ENCODE measurements at places on chromosomes 12 and 14.
A peak's percentile ranks its signal among the peaks of the same experiment; 100 is the strongest.

GRCh38 chr14:74531006-74531405 lies 37.4 kb downstream of the ISCA2 start:
- no peak for DNase-seq

DNA sequence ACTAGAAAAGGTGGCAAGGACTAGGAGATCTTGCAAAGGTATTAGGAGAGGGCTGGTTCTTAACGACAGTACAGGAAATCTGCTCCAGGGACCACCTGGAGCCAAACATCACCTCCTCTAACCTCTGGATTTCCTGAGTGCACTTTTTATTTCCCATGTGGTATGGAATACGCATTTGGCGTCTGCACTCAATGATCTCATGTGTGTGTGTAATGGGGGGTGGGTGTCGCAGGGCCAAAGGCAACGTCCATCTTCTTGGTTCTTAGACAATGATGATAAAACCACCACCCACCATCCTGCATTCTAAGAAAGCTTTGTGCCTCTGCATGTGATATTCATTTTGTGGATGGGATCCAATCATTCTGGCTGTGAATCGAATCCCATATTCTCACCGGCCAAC lies 68.8 kb downstream of the CLMN start:
- no peak for DNase-seq

GRCh38 chr12:28787151-28787550 lies 361.9 kb upstream of the FAR2 start:
- no peak for DNase-seq

- DNase-seq = no peak
These were observed 55.3 kb upstream of the AMN1 start for GRCh38 chr12:31783996-31784645.

GRCh38 chr14:93317210-93317874 lies 15.5 kb downstream of the BTBD7 start:
- DNase-seq = no peak

DNA sequence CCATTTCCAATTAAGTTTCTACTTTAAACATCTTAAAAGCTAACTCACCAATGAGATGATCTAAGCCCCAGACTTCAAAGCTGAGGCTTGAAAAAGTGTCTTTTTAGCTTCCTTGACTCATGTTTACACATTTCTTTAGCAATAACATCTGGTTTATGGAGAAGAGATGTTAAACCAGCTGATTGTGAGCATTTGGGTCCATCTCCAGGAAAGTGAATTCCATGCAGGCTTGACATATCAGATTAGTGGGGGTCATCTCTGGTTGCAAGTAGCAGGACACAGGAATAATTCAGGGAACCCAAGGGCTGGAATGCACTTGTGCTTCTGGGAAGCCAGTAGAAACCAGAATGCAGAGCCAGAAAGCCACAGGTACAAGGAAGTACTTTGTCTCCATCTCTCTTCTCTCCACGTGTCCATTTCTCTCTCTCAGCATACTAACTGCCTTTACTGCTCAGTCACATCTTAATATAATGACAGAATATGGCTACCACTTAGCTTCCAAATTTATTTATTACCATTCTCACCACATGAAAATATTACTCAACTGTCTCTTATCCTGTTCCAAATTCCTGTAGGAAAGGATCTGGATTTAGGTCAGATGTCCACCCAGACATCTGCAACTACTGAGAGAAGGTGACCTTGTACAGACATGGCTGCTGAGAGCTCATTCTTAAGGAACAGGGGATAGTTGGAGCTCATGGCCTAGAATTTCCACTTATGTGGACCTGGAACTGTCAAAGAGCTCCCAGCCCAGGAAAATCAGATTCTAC lies 104.4 kb downstream of the SCN8A start:
- no peak for DNase-seq

GRCh38 chr12:92951006-92951405 lies 21.9 kb upstream of the EEA1 start:
- no peak for DNase-seq

DNA sequence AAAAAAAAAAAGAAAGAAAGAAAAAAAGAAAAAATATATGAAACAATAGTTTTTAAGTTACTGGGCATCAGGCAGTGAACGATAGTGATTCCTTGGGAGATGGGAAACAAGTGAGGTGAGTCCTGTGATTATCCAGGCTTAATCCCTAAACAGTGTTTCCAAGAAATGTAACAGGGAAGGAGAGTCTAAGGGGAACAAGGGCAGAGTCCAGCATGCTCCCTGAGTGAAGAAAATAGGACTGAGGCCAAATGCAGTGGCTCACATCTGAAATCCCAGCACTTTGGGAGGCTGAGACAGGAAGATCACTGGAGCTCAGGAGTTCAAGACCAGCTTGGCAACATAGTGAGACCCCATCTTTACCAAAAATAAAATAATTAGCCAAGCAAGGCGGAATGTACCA lies 40.7 kb downstream of the R3HDM2 start:
- no peak for DNase-seq

GRCh38 chr12:94149781-94150239 lies 1.4 kb downstream of the PLXNC1 start:
- DNase-seq = peak; percentile 68

GRCh38 chr12:51508285-51508684 lies 82.7 kb upstream of the SCN8A start:
- no peak for DNase-seq

GRCh38 chr12:6330999-6331714 lies 10.7 kb downstream of the TNFRSF1A start:
- DNase-seq = no peak

GRCh38 chr14:65297744-65298143 lies 114.8 kb upstream of the FUT8 start:
- no peak for DNase-seq

- no peak for DNase-seq
These were observed 40.2 kb downstream of the MOK start for GRCh38 chr14:102264775-102265174.

- DNase-seq = no peak
These were observed 329.8 kb upstream of the OR4E1 start for GRCh38 chr14:22003461-22003860.

- DNase-seq = no peak
These were observed 126.3 kb upstream of the FGD4 start for GRCh38 chr12:32273063-32273522.

DNA sequence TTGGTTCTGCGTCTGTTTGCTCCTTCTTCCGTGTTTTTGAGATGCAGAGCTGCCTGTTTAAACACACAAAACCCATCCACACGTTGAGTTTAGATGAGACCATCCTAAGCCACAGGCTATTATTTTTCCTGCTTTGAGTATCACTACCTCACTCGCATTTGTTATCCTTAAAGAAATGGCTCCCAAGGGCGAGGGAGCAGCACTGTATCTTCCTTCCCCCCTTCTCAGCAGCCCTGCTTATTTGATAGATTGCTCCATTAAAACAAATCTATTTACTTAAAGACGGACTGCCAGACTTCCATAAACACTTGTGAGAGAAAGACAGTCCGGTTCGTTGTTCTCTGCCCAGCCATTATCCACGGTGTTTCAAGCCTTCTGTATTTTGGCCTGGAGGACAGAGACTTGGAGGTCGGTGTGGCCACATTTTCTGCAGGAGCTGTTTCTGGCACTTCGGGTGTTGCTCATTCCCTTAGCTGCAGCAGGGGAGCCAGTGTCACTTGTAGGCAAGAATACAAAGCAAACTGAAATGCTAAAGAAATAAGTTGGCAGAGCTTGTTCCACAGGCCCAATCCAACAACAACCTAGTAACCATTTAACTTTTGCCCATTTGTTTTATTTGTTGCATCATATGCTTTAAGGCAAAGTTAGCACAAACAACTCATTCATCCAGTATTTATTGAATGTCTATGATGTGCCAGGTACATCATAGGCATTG lies 275.4 kb downstream of the TTC6 start:
- DNase-seq = no peak

DNA sequence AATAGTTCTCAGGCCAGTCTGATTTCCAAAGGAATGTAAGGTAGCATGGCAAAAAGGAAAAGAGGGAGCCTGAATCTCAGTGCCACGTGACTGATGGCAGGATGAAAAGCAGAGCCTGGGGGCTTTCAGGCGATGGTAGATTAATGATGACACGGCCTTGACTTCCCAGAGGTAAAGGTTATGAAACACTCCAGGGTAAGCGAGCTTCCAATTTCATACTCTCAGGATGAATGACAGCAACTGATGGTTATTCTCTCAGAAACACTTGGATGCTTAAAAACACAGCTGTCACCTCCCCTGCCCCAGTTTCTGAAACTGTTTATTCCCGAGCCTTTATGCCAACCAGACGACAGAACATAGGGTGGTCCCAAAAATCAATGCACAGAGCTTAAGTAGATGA lies 28.8 kb downstream of the GDF11 start:
- no peak for DNase-seq

- no peak for DNase-seq
These were observed 148.0 kb upstream of the NUDT4 start for GRCh38 chr12:93229494-93230325.

GRCh38 chr14:95850429-95850828 lies 26.2 kb upstream of the TUNAR start:
- DNase-seq = no peak

DNA sequence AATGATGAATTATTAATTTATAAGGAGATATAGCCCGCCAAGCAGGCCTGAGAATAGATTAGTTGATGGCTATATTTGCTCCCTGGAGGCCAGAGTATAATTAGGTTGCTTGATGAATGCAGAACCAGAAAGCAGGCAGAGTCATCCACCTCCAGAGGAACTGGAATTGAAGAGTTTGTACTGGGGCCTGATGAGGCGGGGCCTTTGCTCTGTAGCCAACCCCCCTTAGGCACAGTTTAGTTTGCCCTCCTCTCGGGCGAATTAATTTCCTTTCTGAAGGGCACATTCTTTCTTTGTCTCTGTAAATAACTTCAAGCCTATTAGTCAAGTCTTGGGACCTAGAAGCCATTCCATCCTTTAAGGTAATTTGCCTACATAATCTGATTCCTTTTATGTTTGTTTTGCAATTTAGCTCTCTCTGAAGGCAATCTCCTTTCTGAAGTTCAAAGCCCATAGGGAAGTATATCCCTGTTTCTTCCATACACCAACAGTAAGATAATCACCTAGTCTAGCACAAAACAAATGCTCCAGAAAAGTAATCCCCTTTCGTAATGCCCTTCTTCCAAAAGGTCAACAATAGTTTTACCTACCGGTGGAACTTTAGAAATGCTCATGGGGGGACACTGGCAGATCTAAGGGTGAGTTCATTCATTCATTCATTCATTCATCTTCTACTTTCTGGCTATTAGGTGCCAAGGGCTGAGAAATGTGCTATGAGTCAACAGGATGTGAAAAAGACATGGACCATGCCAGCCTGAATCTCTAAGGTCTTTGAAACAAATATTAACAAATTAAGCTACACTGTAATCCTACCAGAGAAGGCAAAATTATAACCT lies 84.8 kb upstream of the NUDT4 start:
- DNase-seq = no peak

GRCh38 chr12:64187370-64187769 lies 34.7 kb downstream of the KICS2 start:
- no peak for DNase-seq

- DNase-seq = no peak
These were observed 59.5 kb downstream of the VEZT start for GRCh38 chr12:95277139-95277538.

DNA sequence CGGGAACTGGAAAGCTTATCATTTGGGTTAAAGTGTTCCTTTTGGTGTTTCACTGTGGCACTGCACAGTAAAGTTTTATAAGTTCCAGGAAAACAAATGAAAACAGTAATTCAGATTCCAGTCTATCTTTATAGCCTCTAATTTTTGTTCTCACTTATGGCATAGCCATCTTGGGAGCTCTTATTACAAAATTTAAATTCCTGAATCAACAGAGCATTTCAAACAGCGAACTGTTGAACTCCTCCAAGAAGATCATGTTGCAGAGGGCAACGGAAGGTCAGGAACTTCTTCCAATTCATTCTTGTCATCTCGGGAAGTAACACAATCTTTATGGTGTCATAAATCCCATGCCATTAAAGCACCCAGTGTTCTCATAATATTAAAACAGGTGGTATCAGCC lies 229.1 kb downstream of the KCNC2 start:
- no peak for DNase-seq

- no peak for DNase-seq
These were observed 42.5 kb downstream of the PRORP start for GRCh38 chr14:35164849-35165248.

DNA sequence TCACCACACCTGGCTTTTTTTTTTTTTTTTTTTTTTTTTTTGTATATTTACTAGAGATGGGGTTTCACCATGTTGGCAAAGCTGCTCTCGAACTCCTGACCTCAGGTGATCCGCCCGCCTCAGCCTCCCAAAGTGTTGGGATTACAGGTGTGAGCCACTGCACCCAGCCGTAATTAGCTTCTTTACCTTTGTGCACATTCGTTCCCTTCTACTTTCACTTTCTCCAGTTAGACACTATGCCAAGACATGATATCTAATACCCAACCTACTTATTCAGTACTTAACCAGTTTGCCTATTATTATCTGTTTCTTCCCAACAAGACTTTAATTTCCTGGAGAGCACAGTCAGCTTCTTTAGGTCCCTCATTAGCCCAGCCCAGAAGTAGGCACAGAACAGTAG lies 5.3 kb downstream of the STYK1 start:
- DNase-seq = no peak

DNA sequence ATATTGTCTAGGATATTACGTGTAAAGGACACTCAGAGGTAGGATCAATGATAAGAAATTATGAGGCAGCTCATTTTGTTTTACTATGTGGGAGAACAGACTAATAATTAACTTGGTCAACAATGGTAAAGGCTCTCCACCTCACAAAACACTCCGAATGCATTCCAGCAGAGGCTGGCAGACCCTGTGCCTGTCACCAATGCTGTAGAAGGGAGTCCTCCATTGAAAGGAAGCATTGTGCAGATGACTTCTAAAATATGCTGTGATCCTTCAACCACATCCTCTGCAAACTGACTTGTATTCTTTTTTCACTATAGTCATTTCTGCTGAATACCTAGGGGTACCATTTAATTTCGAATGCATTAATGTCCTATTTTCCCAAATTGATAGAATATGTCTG lies 119.6 kb upstream of the EEA1 start:
- no peak for DNase-seq

GRCh38 chr12:112419297-112420133 lies 768 bp downstream of the PTPN11 start:
- no peak for DNase-seq

GRCh38 chr14:104437703-104438102 lies 141.9 kb upstream of the C14orf180 start:
- peak; percentile 30 for DNase-seq

DNA sequence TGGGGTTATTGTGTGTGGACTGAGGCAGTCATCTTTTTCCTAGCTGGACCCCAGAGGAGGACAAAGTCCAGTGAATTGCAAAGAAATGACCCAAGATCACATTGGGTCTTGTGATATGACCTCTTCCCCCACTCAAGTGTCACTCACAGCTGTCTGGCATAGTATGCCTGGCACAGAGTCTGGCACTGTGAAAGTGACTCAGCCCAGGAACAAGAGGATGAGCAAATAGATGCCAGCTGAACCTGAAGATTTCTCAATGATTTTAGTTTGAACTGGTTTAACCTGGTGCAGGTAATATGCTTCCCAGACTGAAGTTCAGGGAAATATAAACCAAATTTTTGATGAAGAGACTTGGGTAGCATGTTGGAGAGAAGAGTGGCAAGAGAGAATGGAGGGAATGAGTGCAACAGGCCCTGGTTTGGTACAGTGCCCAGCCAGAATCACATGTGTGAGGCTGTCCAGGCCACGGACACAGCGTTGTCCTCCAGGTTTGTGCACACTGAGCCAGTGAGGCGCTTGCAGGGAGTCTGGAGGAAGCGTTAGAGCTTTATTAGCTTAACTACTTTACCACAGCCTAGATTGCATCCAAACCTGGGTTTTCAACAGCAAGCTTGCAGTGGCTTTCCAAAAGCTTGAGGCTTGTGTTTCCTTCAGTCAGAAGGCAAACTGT lies 332.9 kb downstream of the NUAK1 start:
- no peak for DNase-seq
